ENCODE measurements at places on chromosomes 5 and 9.

DNA sequence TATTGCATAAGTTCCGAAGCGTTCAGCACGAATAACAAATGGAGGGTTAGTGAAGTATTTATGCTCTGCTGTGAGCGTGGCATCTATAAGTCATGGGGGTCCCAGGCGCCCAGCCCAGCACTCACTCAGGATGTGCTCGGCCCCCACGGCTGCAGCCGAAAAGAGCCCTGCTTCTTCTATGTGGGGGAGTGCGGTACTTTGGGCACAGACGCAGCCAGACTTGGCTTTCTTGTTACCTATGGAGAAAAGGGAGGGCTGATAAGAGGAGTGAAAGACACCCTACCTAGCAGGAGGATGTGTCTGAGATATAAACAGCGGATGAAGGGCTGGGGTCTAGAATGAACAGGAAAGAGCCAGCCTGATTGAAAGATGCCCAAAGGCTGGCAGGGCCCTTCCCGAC lies 51.4 kb downstream of the MRPL36 start:
- no peak for DNase-seq

DNA sequence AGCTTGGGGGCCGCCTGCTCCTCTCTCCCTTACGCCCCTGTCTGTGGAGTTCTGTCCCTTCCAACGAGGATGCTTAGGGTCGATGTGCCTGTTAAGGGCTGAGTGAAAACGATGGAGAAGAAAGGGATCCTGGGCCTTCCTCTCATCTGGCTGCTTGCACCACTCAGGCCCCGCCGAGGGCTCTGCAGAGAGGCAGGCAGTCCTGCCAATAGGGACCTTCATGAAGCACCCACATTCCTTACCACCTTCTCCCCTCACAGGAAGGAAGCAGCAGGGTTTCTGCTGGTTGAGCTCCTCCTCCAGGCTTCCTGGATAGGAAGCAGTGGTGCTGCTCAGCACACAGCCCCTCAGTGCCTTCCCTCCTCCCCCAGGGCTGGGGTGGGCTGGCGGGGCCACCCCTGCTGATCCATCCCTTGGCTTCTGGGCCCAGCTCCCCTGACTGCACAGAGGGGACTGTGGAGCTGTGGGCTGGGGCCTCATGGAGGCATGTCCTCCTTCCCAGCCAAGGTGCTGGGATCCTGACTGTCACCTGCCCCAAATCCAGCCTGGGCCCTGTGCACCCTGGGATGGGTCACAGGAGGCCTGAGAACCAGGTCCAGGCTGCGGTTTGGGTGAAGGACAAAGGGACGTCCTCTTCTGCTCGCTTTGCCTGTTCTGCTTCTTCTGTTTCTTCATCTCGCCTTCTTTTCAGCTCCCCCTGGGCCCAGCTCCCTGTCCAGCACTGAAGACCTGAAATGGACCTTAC lies 50.5 kb downstream of the AHRR start:
- no peak for DNase-seq

DNA sequence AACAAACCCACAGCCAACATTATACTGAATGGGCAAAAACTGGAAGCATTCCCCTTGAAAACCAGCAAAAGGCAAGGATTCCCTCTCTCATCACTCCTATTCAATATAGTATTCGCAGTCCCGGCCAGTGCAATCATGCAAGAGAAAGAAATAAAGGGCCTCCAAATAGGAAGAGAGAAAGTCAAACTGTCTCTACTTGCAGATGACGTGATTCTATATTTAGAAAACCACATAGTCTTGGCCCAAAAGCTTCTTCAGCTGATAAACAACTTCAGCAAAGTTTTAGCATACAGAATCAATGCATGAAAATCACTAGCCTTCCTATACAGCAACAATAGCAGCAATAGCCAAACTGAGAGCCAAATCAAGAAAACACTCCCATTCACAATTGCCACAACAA lies 333.7 kb upstream of the EDIL3 start:
- no peak for DNase-seq

GRCh38 chr5:132854301-132854700 lies 12.0 kb downstream of the GDF9 start:
- DNase-seq, result no peak

GRCh38 chr9:110330484-110331105 lies 7.1 kb downstream of the TXNDC8 start:
- no peak for DNase-seq

GRCh38 chr9:114403153-114403756 lies 15.5 kb upstream of the AKNA start:
- DNase-seq, result no peak

- DNase-seq, result no peak
Observed at GRCh38 chr5:149455889-149456409, 76.9 kb upstream of the IL17B start.

GRCh38 chr5:143698574-143698973 lies 113.4 kb upstream of the HMHB1 start:
- DNase-seq, result no peak

GRCh38 chr5:79552984-79553383 lies 39.0 kb upstream of the HOMER1 start:
- DNase-seq, result no peak

DNA sequence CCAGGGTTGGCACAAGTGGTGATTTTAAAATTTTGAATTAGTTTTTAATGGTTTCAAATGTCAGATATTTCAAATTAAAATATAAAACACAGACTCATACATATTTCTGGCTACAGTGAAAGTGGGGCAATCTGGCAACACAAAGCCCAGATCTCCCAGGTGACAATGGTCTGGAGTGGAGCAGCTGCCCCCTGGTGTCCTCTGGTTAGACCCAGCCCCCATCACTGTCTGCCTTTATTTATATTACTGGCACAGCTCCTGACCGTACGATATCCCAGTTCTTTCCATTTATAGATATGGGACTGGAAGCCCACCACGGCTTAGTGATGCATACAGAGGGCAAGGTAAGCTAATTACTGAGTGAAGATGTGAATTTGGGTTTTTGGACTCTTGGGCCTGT lies 37.3 kb downstream of the MACIR start:
- DNase-seq, result no peak

- no peak for DNase-seq
Observed at GRCh38 chr5:135761746-135762145, 72.7 kb upstream of the SLC25A48 start.

DNA sequence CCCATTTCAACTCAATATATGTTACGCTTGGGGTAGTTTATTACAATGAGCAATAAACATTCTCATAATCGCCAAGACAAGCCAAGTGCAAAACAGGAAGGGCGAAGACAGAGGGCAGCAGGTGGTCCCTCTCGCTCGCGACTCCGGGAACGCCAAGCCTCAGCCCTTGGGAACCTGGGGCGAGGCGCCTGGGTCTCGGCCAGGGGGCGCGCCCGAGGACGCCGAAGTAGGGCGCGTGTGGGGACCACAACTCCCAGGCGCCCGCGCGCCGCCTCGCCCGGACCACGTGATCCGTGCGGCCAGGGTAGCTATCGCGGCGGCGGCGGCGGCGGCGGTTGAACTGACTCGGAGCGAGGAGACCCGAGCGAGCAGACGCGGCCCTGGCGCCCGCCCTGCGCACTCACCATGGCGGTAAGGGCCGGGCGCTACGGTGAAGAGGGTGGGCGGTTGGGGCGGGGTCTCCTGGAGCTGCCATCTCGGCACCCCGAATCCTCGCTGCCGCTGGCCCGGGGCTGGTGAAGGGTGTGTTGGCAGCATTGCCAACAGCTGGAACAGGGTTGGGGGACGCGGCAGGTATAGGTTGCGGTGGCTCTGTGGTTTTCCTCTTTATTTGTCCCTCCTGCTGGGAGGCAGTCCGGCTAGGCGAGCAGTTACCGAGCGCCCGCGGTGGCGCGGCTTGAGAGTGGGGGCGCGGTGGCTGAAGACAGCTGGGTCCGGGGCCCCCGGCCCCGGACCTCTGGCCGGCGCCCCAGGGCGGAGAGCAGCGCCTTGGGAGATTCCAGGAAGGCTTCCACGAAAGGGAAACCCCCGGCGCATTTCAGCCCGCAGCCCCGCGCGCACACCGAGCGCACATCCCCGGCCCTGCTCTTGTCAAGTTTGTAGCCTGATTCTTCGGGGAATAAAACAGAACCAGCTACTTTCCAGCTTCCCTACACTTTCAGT lies at the start of gene SLC31A2:
TSS of gene SLC31A2 (plus strand) at position 338 of the 942 bp plus-strand sequence. CDS start at position 406, 68 bp downstream.
- peak; percentile 84 for DNase-seq

- DNase-seq, result no peak
Observed at GRCh38 chr9:137045294-137046087, 486 bp downstream of the NPDC1 start.

DNA sequence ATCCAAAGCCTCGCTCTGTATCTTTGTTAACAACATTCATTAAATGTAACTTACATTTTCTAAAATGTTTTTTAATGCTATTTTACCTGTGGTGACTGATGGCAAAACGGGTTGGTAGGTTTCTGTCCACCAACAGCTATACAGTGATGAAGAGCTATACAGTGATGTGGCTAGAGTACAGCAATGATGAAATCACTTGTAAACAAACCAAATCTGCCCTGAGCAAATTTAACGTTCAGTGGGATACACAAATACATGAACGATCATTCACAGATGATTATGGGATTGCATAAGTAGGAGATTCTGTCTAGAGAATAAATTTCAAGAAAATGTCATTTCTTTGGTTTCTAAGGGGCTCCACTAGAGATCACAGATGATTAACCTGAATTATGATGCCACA lies 132.7 kb downstream of the MPDZ start:
- DNase-seq, result no peak

- no peak for DNase-seq
Observed at GRCh38 chr9:77938163-77938562, 93.4 kb downstream of the GNAQ start.

DNA sequence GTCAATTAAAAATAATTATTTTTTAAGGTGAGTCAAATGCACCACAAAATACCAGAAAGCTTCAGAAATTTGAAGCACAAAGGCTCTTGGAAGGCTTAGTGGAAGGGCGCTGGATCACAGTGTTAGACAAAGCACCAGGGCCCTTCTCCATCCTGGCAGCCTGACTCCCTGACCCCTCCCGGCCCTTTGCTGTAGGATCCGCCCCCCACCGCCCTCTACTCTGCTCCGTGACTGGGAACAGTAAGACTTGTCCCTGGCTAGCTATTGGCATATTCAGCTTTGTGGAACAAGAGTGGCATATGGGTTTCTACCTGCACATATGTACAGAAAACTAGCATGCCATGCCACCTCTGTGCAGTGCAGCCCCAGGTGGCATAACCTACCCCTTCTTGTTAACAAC lies 222.1 kb downstream of the SYK start:
- DNase-seq, result no peak

- no peak for DNase-seq
Observed at GRCh38 chr5:27682600-27682999, 644.2 kb upstream of the CDH9 start.

DNA sequence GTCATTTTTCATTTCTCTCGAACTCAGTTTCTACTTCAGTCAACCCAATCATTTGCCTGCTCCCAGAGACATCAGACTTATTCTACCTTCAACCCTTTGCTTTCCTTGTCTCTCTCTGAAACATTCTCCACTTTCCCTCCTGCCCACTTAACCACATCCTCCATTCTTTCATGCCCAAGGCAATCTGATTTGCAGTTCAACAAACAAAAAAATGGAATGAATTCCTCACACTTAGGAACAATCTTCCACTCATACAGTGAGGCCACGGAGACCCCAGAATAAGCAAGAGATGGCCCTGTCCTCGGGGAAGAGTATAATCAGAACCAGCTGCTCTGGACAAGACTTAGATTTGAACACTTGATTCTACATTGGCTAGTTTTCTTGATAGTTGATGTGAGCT lies 180.5 kb downstream of the RFK start:
- no peak for DNase-seq

- no peak for DNase-seq
Observed at GRCh38 chr5:124176692-124177091, 569.7 kb downstream of the ZNF608 start.

GRCh38 chr5:150397146-150397781 lies 15.4 kb downstream of the CD74 start:
- no peak for DNase-seq

- no peak for DNase-seq
Observed at GRCh38 chr5:155193029-155193428, 179.5 kb downstream of the KIF4B start.

GRCh38 chr9:126157423-126157822 lies 169.2 kb upstream of the MVB12B start:
- DNase-seq, result no peak
